ENCODE measurements at places on chromosomes 2 and 18.

GRCh38 chr2:98709535-98709934, 21.4 kb downstream of the MGAT4A start:
- DNase-seq: no peak

GRCh38 chr2:240604291-240604938, 17.9 kb downstream of the CAPN10 start:
- DNase-seq: peak; percentile 100

DNA sequence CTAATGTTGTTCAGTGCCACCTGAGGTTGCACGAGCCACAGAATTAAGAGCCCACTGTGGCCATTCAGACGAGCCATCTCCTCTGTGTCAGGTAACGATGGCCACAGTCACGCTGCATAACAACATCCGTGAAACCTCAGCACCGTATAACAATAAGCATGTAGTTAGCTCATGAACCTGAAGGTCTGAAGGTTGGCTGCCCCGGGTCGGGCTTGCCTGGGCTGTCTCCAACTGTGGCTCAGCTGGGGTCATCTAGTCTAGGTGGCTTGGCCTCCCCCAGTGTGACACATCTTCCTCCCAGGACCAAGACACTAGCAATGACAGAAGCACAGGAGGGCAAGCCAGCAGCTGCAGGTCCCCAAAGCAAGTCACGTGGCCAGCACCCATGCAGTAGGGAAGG, 258.0 kb downstream of the GLI2 start:
- no peak for DNase-seq

GRCh38 chr2:49286045-49286444, 131.7 kb upstream of the FSHR start:
- DNase-seq: no peak

DNA sequence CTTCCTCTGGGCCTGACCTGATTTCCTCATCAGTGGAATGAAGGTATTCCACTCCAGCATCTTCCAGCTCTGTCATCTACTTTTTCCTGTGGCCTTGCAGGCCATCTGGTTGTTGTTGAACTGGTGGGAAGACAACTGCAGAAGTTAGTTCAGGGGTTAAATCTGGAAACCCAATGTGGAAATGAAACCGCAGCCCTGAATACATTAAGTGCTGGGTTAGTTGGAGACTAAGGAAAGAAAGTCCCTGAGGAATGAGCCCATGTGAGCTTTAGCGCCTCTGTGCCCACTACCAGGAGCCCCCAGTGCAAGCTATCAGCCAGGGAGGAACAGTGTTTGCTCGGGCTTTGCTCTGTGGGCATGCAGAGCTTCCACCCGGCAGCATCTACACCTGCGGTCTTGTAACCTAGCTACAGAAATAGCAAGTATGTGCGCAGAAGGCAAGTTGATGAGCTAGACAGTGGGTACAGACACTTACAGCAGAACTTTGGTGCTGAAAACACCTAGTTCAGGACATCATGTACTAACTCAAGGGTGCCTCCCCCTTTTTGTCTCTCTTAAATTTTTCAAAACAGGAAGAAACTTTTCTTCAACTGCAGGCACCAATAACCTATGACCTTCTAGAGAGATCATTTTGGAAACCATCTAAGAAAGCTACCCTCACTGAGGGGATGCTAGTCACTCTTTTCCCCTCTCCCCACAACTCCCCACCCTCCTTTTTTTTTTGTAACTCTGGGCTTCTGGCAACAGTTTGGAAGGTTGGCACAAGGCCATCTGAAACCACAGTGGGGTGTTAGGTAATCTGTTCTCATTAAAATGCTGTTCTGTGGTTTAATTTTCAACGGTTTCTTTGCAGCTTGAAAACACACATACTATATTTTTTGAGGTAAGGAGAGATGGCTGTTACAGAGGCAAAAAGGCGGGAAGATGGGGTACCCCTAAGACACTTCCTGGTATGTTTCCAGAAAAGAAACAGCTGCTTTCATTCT, 18.3 kb upstream of the CXCR4 start:
- DNase-seq: no peak

DNA sequence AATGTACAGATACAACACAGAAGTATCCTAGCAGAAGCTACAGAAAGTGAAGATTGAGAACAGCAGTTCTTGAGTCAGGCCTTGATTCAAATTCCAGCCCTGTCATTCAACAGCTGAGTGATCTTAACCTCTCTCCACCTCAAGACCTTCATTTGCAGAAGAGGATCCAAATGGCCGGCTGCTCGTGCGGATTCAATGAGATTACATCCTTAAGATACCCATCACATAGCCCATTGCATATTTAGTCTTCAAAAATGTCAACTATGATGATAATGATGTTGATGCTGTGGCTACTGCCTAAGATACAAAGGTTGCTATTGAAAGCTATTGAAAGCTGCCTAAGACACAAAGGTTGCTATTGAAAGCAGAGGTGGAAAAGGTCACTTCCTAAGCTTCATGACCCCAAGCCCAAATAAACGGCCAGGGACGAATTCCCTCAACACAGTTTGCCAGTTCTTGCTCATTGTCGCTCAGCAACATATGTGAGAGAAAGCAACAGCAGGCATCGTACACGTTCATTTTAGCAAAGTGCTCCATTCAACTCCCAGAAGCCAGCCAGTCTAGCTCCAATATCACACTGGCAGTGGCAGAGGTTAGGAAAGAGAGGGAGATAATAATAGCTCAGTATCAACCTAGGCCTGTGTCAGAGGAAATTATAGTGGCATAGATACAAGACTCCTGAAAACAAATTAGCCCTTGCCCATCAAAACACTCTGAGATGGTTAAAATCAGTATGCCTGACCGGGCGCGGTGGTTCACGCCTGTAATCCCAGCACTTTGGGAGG, 36.1 kb downstream of the MRPL35 start:
- no peak for DNase-seq

- no peak for DNase-seq
Measured at GRCh38 chr18:79782566-79783308, 15.0 kb upstream of the KCNG2 start.

DNA sequence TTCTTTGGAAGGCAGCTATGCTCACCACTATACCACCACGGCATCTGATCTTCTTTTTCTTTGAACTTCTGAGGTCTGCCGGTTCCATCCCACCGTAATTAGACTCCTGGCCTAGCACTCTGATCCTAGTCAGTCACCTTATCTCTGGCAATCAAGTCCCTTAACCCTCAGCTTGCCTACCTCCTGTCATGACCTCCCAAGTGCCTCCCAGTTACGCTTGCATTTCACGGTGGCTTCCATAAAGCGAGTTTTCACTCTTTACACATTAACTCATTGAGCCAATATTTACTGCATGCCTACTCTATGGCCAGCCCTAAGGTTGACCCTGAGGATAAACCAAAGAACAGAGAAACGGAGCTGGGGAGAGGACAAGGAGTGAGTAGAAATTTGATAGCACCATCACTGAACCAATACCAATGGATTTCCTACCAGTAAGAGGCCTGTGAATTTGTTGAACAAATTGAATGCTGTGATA, 37.8 kb upstream of the TMEM182 start:
- DNase-seq: peak; percentile 47

DNA sequence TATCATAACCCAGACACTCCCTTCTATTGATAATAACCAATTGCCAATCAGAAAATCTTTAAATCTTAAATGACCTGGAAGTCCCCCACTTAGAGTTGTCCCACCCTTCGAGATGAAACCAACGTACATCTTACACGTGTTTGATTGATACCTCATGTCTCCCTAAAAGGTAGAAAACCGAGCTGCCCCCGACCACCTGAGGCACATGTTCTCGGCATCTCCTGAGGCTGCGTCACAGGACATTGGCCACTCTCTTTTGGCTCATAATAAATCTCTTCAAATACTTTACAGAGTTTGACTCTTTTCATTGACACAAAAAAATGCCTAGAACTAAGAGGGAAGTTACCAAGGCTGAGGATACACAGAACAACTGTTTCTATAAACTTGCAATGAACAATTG, 190.0 kb downstream of the RTP5 start:
- no peak for DNase-seq

- no peak for DNase-seq
Measured at GRCh38 chr2:213923543-213923942, 487.3 kb upstream of the VWC2L start.

DNA sequence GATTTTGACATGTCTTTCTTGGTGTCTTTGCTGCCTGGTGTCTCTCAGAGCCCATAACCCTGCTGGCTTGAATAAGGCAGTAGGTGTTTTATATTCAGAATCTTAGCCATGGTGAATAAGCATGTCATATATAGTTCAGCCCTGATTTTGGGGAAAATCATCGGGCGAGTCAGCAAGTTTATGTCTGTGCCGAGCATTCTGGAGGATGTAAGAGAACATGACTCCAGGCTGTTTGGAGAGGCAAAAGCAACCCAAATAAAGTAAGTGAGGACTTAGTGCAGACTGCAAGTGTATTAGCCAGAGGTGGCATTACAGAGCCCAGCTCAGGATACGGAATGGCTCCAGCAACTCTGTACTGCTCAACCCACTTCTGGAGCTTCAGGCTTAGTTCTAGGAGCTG, 50.3 kb downstream of the TCF7L1 start:
- no peak for DNase-seq

DNA sequence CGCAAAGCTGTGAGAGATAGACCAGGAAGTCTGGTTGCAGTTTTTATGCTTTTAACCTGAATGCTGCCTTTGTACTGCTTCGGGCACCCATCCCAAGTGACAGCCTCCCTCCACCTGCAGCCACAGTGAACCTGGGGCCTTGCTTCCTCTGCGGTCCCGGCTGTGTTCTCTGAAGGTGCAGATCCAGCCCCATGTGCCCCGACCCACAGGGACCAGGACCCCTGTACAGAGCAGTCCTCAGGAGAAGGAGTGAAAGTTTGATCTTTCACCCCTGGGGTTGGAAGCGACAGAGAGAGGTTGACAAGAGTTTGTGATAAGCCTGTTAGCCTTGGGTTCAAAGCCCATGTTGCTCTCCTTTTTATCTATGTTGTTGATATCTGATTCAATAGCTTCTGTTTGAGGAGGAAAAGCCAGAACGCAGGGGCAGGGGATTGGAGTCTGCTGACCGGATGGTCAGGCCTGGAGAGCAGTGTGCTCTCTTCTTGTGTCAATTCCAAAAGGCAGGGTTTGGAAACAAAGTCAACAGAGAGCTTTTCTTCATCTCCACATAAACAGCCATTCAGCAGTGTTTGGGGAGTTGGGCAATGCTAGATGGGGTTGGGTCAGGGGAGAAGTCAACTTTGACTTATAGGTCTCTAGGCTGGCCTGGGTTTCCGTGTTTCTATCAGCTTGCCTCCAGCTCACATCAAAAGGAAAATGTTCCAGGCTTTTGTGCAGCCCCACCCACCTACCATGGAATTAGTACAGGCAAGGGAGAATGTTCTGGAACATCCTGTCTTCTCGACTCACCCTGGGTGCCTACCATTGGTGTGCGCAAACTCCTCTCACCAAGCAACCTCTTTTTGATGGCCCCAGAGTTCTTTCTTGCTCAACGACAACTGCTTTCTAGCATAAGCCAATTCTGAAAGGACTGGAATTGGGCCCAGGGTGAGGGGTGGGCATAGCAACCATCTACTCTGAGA, 214.9 kb downstream of the ALPK2 start:
- peak; percentile 81 for DNase-seq

DNA sequence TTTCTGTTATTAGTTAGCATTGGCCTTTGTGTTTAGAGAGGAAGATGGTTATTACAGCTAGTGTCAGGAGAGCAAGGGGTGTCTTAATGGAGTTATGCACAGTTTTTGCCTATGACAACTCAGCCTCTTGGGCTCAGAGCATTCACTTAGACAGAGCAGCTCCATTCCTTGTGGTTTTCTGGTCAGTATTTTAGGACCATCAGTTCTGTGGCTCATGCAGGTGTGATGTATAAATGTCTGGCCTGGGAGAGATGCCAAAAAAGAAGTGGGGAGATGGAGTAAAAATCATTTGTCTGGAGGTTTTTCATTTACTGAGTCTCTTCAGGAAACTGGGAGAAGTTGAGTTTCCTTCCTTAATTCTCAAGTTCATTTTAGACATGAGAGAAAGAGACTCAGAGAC, 79.7 kb downstream of the PRKCE start:
- DNase-seq: no peak
